ENCODE measurements at places on chromosomes 12 and 14. TPM values are rescaled to one million over a fixed set of nuclear protein-coding genes. Genes with fewer than 3 reads are reported as not detected.

DNA sequence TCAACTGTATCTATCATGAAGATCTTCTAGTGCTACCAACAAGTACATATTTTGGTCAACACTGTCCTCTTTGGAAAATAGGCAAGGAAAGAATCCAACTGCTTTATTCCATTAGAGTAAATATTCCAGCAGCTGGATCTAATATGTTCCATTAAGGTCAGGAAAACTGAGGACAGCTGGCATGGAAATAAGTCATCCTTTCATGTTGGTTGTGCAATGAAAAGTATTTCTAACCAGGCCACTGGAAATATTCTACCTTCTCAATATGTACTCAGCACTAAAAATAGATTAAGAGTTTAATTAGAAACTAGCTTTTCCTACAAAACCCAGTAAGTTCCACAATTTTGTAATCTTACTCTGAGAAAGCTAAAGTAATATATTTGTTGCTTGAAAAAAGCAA lies 19.6 kb downstream of the HIGD1C start:
- no peak for DNase-seq

DNA sequence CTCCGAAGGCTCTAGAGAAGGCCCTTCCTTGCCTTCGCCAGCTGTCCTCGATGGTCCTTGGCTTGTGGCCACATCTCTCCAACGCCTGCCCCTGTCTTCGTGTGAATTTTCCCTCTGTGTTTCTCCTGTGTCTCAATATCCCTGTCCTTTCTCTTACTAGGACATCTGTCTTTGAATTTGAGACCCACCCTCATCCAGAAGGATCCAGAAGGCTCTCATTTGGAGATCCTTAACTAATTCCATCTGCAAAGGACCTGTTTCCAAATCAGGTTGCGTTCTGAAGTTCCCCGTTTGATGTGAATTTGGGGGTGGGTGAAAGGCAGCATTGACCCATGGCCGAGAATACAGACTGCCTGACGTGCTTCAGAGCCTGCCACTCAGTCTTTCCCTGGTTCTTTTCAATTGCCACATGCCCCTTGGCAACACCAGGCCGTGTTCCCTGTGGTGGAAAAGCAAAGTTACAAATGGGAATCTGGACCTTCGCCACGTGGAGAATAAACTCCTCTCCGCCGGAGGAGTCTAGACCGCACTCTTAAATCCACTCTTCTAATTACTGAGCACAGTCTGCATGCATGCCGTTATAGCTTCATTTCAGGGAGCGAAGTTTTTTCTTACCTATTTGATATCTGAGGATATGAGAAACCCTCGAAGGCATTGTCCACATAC lies 158.8 kb downstream of the TMEM132C start:
- DNase-seq, result no peak

- DNase-seq, result no peak
Observed at GRCh38 chr12:95733141-95733825, 57.3 kb downstream of the NTN4 start.

IQSEC3 gene
- 1.0 TPM for total RNA-seq

AHSA1 gene
- 185 TPM for total RNA-seq

GRCh38 chr14:87231336-87232026 lies 761.5 kb downstream of the GALC start:
- DNase-seq, result no peak

GRCh38 chr14:33490555-33490954 lies 460.3 kb downstream of the EGLN3 start:
- no peak for DNase-seq

GRCh38 chr12:107759410-107759809 lies 1.5 kb downstream of the PRDM4 start:
- peak; percentile 43 for DNase-seq

DNA sequence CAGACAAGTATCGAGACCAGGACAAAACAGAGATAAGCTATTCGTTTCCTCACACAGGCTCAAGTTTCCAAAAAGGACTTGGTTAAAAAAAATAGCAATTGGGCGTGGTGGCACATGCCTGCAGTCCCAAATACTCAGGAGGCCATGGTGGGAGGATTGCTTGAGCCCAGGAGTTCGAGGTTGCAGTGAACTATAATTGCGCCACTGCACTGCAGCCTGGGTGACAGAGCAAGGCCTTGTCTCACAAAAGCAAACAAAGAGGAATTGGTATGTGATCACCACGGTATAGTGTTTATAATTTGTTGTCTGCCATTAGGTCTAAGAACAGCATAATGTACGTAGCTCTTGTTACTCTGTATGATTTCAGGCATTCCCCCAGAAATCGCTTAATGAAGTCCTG lies 175.3 kb downstream of the DERA start:
- no peak for DNase-seq

DNA sequence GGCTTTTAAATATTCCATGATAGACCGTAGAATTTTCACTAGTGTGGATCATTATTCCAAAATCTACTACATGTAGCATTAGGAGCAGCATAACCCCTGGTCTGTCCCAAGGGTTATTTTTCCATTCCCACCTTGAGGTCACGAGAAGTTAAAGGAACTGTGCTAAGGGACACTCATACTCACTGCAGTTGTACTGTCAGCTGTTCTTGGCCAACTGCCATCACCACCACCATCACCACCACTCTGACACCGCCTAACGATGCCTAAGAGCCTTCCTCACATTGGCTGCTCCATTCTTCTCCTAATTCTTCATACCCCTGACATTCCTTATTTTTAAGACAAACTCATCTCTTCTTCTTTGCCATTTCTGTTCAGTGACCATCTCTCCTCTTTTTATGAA lies 13.4 kb upstream of the PTGDR start:
- no peak for DNase-seq

- DNase-seq, result no peak
Observed at GRCh38 chr12:91722072-91722471, 423.6 kb downstream of the BTG1 start.

DNA sequence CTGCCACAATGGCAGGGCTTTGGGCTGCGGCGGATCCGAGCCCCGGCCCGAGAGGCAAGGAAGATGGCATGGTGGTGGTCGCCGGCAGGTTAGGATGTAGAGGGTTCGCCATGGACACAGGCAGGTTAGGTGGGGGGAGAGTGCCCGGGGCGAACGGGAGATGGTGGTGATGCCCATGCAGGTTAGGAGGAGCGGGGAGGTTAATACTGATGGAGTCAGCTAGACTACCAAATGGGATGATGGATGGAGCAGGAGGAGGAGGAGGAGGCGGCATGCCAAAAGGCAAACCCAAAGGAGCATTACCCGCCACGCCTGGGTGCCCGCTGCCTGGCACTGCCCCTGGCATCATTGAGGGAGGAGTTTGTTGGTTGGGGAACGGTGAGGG lies 6.2 kb downstream of the MYL6 start:
- no peak for DNase-seq

IFI27 gene
- 0.69 TPM for total RNA-seq

- DNase-seq, result no peak
Observed at GRCh38 chr14:56515739-56516138, 63.9 kb upstream of the TMEM260 start.

DHRS2 gene
- total RNA-seq, result 2.8 TPM

GRCh38 chr12:104083769-104084475 lies 19.6 kb downstream of the HCFC2 start:
- no peak for DNase-seq

KRT7 gene
- total RNA-seq, result not detected

- DNase-seq, result no peak
Observed at GRCh38 chr12:49515266-49515665, 23.6 kb upstream of the KCNH3 start.

DNA sequence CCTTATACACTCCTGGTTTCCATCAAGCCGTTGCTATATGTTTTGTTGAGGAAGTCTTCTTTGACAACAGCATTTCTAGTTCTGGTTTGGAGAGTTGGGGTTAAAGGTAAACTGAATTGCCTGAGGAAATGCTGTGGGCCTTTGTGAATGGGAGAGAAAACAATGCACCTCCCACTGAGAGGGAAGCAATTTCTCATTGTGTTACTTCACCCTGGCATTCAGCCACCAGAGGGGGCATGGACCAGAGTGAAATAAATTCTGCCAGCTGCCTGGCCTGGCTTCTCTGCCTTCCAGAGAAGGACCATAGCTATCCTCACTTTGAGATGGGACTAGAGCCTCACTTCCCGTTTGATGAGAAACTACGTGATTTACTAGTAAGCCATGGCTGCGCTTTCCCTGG lies 475.3 kb downstream of the EGLN3 start:
- peak; percentile 95 for DNase-seq

DNA sequence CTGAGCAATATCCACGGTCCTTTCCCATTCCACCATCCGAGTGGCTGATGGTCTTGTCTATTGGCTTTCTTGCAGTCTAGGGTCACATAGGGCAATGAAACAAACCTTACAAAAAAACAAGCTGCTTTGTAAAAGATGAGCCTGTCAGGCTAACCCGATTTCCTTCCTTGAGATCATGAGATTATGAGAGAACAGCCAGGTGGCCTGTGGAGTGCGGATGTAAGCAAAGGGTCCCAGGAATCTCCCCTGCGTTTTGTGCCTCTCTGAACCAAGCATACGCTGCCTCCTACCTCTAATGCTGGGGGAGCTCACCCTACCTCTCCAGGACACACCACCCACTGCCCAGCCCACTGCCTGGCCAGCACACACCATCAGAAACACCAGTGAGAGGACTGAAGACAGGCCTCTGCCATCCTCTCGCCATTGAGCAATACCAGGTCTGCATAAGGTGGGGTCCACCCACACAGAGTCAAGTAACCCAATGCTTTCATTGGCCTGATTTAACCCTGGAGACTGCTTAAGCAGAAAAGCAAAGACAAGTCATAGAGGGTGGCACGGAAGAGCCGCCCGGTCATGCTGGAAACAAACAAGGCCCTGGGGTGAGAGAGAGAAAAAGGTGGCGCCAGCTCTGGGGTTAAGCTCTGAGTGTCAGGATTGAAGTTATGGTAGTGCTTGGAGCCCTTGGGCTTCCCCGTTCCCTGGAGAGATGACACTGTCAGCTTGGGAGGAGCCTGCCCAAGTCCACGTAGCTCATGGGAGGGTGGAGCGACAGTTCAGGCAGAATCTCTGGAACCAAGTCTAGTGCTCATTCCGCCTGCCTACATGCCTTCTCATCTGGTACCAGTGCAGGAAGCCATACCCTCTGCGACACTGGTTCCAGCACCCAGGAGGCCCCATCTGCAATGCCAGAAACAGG lies 46.6 kb downstream of the CALM1 start:
- DNase-seq, result no peak

KRT83 gene
- total RNA-seq, result not detected

SMIM41 gene
- not detected for total RNA-seq

DNA sequence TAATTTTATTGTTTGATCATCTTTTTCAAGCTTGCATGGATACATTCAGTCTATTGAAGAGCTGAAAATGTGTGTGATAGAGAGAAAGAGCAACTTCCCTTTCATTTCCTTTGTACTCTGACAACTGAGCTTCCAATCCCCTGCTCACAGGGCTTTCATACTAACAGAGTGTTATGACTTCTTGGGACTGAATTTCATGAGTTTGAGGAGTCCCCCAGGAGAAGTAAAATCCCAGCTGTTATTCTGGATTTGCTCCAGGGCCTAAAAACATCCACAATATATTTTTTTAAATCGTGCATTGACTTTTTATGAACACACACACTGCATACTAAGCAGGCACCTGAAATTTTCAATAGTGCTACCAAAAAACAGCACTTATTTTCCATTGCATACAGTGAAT lies 195.8 kb upstream of the CAND1 start:
- no peak for DNase-seq

DNA sequence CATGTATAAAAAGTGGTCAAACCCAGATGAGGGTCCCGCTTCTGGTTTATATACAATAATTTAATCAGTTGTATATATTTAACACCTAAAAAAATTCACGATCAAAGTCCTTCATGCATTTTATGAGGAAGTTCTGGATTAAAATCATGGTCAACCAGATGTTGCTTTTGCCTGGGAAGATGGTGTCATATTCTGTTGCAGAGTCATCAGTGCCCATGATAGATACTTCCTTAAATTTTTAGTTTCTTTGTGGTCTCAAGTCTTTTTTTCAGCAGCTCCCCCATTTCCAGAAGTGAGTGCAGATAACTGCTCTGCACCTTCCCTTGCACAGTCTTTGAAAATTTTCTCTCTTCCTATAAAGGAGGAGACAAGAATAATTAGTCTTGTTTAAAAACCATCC lies 16.1 kb downstream of the ERP29 start:
- no peak for DNase-seq

DNA sequence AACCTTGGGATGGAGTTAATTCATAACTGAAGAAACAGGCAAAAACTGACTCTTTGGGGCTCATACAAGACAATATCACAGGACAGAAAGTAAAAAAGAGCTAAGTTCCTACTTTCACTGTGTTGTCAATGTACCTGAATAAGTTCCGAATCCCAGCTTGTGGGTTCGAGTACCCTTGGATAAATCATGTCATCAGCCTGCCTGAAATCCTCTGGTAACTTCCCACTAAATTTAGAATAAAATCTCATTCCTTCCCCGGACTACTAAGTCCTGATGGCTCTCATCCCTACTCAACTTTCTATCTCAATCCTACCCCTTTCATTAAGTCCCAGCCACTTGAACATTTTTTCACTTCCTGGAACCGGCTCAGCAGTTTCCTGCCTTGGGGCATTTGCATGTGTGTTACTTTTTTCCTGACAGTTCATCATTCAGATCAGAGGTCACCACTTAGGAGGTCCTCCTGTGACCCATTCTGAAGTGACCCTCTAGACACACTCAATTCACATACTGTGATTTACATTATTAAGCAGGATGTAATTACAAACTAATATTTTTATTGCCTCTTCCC lies 12.7 kb downstream of the ERP29 start:
- no peak for DNase-seq

OTOGL gene
- total RNA-seq, result 0.13 TPM

DNA sequence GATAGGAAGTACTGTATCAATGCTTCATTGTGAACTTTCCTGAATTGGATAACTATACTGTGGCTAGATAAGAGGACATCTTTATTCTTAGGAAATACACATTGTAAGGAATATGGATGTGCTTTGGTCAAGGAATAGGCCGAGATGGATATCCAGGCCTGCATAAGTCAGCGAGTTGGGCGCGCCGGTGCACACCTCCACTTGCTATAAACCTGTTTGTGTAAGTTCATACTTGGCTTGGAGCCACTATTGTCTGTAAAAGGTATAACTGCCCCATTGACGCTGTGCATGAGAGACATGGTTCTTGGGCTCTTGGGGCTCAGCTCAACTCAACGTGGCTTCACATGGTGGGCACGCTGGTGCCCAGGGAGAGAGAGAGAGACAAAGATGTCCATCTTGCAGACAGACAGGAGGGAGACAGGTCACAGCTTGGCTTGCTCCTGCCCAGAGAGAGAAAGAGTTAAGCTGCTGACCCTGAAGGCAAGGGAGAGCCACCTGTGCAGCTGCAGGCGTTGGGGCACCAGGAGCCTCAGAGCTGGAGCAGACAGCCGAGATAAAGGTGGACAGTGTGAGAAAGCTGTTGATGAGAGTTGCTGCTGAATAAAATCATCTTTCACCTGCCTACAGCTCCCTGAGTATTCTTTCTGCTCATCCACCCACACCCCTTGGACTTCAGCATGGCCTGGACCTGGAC lies 34.1 kb upstream of the COCH start:
- DNase-seq, result no peak

DNA sequence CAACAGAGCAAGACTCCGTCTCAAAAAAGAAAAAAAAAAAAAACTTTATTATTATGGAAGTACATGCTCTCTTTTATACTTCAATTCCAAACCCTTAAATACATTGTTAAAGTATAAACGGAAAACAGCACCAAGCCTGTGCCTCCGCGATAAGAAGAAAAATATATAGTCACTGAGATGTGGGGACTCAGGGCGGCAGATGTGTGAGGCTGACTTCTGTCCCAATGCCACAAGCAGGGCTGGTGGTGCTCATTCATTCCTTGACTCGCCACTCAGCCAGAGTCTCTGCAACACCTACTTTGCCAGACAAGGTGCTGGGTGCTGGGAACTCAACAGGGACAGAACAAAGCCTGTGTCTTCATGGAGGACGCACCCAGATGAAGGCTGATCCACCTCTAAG lies 13.8 kb downstream of the LGMN start:
- no peak for DNase-seq

HOXC5 gene
- total RNA-seq, result not detected
